ENCODE measurements at places on chromosomes 5 and 9. TPM values are rescaled to one million over a fixed set of nuclear protein-coding genes. Genes with fewer than 3 reads are reported as not detected.

The GHR gene
- 26.5 TPM for total RNA-seq

- no peaks in the 10 kb centered on the region for H3K4me1 ChIP-seq
- no peak for DNase-seq
- no peak overlapping the region for H3K4me3 ChIP-seq
- H3K27me3 ChIP-seq = no peaks in the 10 kb centered on the region
- no peak overlapping the region for H3K27ac ChIP-seq
- H3K36me3 ChIP-seq = no peaks in the 10 kb centered on the region
Observed at GRCh38 chr9:91773156-91773555, 176.9 kb downstream of the ROR2 start.

DNA sequence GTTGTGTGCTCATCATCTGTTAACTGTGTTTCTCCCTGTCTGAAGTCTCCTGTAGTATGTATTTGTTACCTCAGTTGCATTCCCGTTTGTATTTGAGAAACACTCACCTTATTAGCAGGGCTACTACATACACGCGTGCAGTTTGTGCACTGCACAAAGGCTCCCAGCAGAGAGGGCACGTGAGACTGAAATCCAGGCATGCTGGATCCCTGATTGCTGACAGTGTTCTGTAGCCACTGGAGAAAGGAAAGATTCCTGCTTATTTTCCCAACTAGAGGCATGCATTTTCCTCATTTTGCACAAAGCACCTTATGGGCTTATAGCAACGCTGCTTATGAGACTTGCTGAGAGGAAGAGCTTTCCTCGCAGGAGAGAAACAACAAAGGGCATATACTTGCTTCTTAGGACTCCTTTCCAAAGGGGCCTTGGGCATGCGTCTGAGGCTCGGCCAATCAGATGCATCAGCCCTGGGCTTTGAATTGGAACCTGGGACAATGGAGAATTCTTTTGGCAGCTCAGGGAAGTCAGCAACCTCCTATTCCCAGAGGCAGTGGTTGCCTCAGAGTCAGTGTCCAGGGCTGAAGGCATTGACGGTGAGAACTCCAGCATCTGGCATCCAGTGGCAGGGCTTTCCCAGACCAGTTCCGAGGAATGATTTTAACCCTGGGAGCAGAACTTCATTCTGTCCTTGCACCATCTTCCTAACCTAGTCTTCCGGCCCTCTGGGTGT, 9.9 kb upstream of the MEGF10 start:
- H3K27ac ChIP-seq = no peak overlapping the region
- no peaks in the 10 kb centered on the region for H3K36me3 ChIP-seq
- DNase-seq = no peak
- H3K27me3 ChIP-seq = no peaks in the 10 kb centered on the region
- no peaks in the 10 kb centered on the region for H3K4me1 ChIP-seq
- H3K4me3 ChIP-seq = no peak overlapping the region

The FBXL7 gene
- total RNA-seq = 17.3 TPM

DNA sequence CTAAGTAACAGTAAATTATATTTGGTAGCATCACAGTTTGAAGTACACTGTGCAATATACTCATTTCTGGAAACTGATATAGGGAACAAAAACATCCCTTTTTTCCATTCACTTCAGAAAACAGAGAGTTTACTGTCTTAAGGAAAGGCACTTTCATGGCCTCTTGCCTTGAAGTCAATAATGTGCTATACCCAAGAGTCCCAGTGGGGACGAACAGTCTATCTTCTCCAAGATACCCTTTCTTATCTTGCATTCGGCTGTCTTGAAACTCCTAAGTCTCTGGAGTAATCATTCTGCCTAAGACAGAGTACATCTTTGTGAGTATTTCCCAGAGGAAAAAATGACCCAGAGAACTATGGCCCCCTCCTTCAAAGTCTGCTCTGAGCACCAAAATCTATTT, 107.1 kb downstream of the SLC1A3 start:
- no peak overlapping the region for H3K27ac ChIP-seq
- no peak overlapping the region for H3K4me3 ChIP-seq
- no peaks in the 10 kb centered on the region for H3K4me1 ChIP-seq
- no peaks in the 10 kb centered on the region for H3K36me3 ChIP-seq
- H3K27me3 ChIP-seq = no peaks in the 10 kb centered on the region
- no peak for DNase-seq

The ZNF883 gene
- total RNA-seq = 4.6 TPM

DNA sequence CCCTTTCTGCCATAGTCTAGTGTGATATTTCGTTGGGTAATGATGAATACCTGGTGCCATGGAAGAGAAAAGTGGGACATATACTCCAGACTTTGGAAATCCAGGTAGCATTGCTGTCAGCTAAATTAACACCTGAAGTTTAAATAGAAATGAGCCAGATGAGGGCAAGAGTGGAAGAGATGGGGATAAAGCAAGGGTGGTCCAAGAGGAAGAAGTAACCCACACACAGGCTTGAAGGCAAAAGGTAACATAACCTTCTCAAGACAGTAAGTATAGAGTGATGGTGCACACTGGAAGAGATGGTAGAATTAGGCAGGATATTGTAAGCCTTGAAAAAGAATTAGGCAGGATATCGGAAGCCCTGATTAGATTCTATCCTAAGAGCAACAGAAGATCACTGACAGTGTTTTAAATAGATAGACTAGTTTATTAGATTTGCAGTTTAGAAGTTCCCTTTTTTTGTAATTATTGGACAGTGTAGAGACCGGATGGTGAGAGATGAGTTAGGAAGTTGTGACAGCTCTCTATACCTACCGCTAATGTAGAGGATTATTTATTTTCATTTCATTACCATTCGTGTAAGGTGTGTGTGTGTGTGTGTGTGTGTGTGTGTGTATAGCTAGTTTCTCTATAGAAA, 16.8 kb downstream of the ANXA1 start:
- no peak overlapping the region for H3K4me3 ChIP-seq
- H3K27me3 ChIP-seq = no peaks in the 10 kb centered on the region
- no peak overlapping the region for H3K27ac ChIP-seq
- DNase-seq = no peak
- H3K36me3 ChIP-seq = peaks cover 20% of the 10 kb centered on the region

- H3K27me3 ChIP-seq = no peaks in the 10 kb centered on the region
- no peaks in the 10 kb centered on the region for H3K4me1 ChIP-seq
- no peak for DNase-seq
- no peak overlapping the region for H3K27ac ChIP-seq
- no peak overlapping the region for H3K4me3 ChIP-seq
Observed at GRCh38 chr5:87260604-87261192, 7.0 kb upstream of the RASA1 start.
